Midbrain (tissue), 1 donor: ENCODE measurements at places on chromosomes 4 and X.

DNA sequence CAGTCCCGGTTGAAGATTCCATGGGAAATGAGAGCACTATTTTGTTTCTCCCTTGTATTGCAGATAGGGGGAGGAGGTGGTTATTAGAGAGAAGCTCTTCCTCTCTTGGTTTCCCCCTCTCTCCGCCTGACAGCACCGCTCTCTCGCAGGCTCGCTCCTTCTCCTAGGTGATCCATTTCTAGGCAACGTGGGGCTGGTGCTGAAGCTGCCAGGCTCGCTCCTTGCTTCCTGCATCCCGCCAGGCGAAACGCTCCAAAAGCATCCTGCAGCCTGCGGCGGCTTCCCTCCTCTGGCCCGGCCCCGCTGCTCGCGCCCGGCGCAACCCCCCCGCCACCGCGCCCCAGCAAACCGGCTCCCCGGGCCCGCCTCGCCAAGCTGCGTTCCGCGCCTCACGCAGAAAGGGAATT is at the start of gene GRID2:
Gene GRID2, plus strand, starts transcription at position 346 of the 407 bp plus-strand sequence.
- peak; percentile 62 for DNase-seq

DNA sequence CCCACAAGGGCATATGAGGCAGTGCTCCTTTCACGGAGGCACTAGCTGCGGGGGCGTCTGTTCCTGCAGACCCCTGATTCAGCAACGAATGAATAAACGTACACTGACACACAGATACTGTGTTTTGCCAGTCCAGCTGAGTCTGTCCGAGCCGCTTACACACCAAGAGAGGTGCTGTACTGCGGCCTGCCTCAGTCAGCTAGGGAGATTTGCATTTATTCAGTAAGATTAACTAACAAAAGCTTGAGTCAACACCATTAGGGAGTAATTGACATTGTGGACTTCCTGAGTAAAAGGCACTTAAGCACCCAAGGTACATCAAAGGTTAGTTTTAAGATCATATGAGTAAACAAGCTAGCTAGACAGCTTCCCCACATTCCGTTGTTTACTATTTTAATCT is 31.0 kb upstream of the BEX4 start:
- no peak for DNase-seq

DNA sequence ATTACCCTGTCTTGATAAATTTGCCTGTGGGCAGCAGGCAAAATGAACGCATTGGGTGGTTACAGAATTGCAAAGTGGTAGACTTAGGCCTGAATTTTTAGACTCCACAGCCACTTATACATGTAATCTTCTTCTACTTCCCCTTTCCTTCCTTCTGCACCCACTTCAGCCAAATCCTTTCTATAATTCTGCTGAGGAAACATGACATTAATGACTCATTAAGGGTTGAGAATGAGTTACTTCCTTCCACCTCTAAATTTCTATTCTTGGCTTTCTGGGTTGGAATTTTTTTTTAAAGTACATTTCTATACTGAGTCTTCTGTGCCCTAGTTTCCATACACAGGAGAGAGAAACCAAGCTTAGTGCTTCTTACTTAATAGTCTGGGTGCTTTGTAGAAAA is 10.1 kb downstream of the PAPSS1 start:
- no peak for DNase-seq

DNA sequence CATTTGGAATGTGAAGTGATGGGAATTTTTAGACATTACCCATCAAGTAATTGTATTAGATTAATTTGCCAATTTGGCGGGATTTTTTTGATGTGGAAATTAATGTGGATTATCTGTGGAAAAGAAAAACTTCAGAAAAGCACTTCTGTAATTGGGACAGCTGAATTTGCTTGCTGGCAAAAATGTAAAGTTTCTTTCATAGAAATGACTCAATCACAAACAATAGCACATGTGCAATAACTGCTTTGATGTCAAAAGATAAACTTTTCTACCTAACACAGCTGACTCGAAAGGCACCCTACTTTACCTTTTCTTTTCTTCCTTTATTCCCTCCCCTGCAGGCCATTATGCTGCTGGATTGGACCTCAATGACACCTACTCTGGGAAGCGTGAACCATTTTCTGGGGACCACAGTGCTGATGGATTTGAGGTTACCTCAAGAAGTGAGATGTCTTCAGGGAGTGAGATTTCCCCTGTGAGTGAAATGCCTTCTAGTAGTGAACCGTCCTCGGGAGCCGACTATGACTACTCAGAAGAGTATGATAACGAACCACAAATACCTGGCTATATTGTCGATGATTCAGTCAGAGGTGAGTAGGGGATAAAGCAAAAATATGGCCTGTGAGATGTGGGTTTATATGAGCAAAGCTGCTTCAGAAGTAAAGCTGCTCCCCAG is 1.4 kb downstream of the AREG start:
- DNase-seq = no peak

- DNase-seq = no peak
Observed at GRCh38 chr4:126924237-126924636, 708.5 kb upstream of the INTU start.

DNA sequence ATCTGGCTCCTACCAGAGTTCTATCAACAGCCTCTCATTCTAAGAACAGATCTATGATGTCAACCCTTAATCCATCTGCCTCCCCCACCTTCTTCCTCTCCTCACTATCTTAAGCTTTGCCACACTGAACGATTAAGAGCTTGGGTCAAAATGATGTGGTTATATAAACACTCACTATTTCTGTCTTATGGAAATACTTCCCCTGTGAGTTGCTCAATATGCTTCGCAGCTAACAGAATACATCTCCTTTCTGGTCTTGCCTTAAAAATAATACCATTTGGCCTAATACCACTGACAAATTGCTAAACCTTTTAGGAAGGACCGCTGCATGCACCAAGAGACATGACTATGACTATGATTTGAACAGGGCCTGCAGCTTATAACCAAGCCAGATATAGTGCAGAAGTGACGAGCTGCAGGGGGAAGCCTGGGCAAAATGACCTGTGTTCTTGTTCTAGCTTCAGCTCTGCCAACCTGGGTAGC is 130.9 kb downstream of the RNF150 start:
- DNase-seq = no peak

GRCh38 chrX:150546711-150547153 is 21.7 kb upstream of the MTM1 start:
- no peak for DNase-seq

- no peak for DNase-seq
Observed at GRCh38 chr4:174526731-174527130, 4.4 kb upstream of the HPGD start.

GRCh38 chr4:23861897-23862296 is 27.9 kb downstream of the PPARGC1A start:
- DNase-seq = no peak

GRCh38 chrX:34624416-34624815 is 32.7 kb downstream of the TMEM47 start:
- no peak for DNase-seq

GRCh38 chr4:26803211-26803861 is 57.3 kb upstream of the STIM2 start:
- no peak for DNase-seq

GRCh38 chr4:85222561-85222960 is 252.4 kb upstream of the ARHGAP24 start:
- no peak for DNase-seq

- DNase-seq = no peak
Observed at GRCh38 chr4:183721207-183722081, 62.4 kb downstream of the TRAPPC11 start.

DNA sequence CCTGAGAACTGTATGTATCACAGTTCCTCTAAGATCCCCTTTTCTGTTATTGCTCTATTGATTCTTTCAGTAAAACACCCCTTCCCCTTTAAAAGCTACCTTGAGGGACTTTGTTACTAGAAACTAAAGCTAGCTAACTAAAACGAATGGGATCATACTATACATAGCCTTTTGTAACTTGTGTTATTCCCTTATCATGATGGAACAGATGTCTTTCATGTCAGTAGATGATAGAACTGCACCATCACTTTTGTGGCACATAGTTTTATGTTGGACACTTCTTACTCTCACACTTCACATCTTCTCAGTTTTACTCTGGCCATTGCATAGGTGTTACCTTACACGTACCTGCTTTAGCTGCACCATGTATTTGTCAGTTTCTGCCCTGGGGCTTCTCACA is 46.6 kb upstream of the PGRMC2 start:
- DNase-seq = no peak

DNA sequence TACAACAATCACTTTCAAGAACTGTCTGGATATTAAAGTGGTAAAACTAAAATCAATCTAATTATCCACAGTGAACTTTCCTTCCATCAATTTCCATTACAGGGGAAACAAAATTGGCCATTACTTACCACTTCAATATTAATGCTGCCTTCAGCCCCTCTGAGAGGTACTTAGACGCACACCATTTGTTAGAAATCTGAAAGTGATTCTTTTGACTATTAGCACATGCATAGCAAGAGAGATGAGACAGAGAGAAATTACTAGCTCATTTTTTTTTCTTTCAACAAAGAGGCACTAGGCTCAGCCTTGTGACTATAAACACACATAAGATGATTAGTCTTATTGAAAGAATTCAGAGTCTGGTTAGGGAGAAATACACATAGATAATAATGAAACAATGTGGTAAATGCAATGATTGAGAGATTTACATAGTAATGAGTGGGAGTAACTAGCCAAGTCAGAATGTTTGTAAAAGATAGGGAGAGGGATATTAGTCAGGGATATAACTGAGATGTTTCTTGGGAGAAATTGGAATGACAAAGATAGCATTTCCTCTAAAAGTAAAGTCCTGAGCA is 93.3 kb downstream of the YIPF7 start:
- no peak for DNase-seq

GRCh38 chrX:56763556-56764152 is 34.6 kb downstream of the NBDY start:
- DNase-seq = no peak

DNA sequence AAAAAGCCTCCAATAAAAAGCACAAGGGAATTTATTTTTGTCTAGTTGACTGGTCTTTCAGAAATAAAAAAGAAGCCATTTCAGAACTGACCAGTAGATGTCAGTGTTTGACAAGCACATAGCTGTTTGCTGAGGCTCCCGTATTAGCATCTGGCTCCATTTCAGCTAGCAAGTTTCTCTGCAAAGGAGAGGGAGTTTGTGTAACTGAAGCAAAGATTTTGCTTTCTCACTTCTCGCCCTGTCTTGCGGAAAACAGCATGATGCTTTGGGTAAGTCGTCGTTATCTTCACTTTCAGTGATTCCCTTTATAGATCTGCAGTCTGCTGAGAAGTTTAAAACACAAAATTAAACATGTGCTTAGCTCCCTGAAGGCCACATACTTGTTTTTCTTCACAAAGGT is 85.5 kb downstream of the CT47B1 start:
- peak; percentile 83 for DNase-seq

GRCh38 chrX:20729416-20729815 is 462.7 kb upstream of the RPS6KA3 start:
- DNase-seq = no peak

DNA sequence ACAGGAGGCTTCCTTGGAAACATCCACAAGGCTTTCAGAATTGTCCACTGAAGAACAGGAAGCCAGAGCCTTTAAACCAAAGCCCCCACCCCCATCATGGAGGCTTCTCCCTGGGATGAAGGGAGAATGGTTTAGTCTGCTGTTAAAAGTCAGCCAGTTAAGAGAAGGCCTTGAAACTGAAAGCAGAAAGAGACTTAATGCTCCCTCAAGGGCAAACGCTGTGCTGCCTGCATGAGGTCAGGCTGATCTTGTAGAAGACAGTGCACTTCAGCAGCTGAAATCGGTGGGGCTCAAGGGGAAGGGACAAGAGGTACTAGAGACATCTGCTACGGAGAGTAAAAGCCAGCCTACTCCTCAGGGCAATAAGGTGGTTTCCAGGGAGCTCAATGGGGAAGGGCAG is 69.0 kb downstream of the HPRT1 start:
- DNase-seq = no peak

DNA sequence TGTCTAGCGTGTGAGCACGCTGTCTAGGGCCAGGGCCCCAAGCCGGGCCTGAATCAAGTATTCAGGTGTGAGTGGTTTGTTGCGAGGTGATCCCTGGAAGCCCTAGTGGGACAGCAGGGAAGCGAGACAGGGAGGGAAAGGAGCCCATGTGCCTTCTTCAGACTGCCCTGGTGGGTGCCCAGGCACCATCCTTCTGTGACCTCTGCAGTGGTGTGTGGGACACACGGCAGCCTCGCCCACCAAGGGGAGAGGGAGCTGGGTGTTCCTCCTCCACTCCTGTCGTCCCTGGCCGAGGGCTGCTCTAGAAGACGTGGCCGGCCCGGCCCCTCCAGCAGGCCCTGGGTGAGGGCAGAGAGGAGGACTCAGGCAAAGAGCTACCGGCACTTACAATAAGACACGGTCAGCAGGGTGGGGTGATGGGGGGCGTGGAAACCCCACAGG is 47.4 kb downstream of the HTRA3 start:
- no peak for DNase-seq

DNA sequence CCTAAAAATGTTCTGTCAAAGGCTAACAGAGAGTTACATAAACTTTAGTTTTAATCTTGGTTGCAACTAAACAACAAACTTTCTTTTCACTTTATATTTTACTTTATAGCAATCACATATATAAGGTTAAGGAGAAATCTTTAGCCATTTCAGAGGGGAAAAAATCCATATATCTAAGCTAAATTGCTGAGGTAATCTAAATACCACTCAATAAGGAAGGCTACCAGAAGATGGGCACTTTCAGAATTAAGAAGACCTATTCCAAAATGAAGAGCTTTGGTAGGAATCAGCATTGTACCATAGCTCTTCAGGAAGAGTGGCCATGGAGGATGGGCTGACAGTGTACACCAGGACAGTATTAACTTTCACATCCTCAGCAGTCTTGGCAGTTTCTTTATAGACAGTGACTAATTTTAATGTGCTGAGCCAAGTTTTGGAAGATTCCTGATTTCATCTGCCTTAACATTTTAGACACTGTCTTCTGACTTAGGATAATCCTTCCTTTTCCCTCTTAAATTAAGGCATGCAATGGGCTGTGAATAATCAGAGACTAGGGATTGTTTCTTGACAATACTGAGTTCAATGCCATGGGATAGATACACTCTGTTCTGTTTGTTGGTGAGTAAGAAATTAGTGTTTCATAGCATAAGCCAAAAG is 7.1 kb downstream of the FAT4 start:
- DNase-seq = peak; percentile 68

GRCh38 chr4:146054676-146055075 is 116.1 kb upstream of the ZNF827 start:
- DNase-seq = no peak

GRCh38 chr4:74805601-74806000 is 11.3 kb upstream of the BTC start:
- DNase-seq = no peak

DNA sequence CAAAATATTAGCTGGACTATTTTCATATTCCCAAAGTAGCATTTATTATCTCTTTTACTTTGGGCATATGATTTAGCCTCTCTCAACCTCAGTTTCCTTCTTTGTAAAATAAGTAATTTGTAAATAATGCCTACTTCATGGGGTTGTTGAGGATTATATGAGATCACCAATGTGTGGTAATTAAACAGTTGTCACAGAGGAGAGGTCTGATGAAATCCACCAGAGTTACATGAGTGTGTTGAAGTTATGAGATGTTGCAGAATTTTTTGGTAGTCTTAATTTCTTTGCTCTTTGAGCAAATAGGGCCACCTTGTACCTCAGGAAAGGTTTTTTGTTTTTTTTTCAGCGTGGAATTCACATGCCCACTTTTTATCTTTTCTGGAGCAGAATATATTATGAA is 1.4 kb downstream of the COX7B start:
- DNase-seq = no peak

- DNase-seq = peak; percentile 11
Observed at GRCh38 chr4:139666735-139667281, 1.2 kb downstream of the MGST2 start.

- DNase-seq = no peak
Observed at GRCh38 chr4:125719987-125720386, 405.2 kb downstream of the FAT4 start.

- no peak for DNase-seq
Observed at GRCh38 chr4:69323284-69323683, 43.0 kb downstream of the UGT2B28 start.
